ENCODE measurements at places on chromosomes 5 and 9.

DNA sequence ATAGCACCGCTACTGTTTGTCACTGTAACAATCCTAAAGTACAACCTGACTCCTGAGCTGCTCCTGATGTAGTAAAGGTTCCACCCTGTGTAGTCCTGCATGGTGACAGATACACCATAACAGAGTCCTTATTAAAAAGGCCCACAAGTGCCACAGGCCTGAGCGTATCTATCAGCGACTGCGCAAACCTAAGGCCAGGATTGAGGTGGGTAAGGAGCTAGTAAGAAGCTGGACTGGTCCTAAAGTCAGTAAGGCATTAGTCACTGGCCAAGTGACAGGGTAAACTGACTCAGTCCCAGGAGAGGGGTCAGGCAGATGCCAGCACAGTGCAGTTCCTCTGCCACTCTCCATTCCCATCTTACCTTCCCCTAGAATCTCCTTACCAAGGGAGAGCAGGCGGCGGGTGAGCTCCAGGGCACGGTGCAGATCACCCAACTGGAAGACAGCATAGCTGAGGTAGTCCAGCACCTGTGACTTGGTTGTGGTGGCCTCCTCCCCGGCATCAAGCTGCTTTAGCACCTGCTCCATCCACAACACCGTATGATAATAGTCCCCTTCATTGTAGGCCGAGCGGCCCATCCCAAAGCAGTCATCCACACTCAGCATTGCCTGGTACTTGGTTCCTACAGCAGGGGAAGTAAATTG is 17.6 kb downstream of the P4HA2 start:
- no peak for DNase-seq

DNA sequence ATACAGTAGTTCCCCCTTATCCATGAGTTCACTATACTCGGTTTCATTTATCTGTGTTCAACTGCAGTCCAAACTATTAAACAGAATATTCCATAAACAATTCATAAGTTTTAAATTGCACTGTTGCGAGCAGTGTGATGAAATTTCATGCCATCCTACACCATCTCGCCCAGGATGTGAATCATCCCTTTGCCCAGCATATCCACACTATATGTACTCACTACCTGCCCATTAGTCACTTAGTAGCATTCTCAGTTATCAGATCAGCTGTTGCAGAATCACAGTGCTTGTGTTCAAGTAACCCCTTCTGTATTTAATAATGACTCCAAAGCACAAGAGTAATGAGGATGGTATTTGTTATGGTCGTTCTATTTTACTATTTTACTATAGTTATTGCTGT is 51.5 kb downstream of the SHOC1 start:
- no peak for DNase-seq

- no peak for DNase-seq
These were observed 70.3 kb upstream of the SH3PXD2B start for GRCh38 chr5:172524573-172525021.

DNA sequence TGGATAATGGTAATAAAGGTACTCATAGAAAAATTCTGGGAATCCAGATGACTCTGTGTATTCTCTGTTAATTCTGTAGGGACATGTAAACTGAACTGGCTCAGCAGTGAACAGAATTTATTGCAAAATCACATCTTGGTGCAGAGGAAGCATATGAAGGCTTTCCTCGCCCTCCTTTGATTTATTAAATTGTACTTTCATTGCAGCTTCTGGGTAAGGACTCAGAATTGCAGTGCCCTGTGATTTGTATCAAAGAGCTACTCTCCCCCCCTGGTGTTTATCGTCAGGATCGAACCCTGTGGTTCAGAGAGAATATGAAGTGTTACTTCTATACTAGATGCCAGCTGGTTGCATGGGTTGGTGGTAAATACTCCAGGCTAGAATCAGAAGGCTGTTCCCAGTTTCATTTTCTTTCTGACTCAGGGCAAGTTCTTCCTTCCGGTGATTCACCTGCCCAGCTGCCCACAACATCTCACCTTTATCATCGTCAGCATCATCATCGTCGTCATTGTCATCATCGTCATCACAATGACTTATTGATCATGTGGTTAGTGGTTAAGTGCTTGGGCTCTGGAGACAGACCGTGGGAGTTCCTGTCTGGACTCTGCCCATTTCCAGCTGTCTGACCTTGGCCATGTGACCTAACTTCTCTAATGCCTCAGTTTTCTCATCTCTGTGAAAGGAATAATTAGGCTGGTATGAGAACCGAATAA is 238.8 kb downstream of the ARHGAP26 start:
- peak; percentile 91 for DNase-seq

DNA sequence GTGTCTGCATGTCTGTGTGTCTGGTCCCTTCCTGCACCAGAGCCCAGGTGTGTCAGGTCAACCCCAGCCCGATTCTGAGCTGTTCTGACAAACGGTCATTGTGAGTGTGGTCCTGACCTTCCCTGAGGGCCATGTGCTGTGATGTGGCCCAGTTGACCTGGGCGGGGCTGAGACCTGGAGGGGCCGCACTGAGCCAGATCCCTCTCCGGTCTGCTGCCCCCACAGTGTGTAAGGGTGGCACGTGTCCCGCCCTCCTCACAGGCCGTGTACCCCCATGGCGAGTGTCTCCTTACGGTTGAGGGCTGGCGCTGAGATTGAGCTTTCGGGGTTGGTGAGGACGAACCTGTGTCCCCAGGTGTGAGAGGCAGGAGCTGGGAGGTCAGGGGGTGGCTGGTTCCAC is 136.5 kb downstream of the MRPL36 start:
- DNase-seq: no peak

GRCh38 chr9:110842986-110843385 is 174.4 kb downstream of the MUSK start:
- DNase-seq: no peak

DNA sequence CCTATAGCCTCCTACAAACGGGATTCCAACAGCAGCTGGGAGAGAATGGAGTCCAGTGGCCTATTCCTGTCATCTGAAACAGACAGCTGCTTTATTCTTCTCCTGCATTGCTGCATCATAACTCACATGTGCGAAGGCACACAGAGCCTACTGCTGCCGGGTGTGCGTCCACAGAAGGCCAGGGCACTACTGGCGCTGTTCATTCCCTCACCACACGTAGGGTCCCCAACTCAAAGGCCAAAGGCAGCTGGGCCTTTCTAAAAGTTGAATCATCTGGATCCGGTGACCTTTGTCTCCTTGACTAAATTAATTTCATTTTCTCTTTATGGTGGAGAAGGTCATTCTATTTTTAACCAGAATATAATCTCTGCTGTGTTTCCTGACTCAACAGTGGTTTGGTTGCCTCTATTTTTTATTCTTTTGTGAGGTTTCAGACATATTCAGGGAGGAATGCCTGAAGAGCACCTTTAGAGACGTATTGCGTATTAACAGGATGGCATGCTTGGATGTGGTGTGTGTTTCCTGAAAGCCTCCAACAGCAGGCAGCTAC is 10.8 kb upstream of the SPATA24 start:
- DNase-seq: no peak

GRCh38 chr5:115336964-115337363 is 40.5 kb upstream of the CCDC112 start:
- DNase-seq: no peak

DNA sequence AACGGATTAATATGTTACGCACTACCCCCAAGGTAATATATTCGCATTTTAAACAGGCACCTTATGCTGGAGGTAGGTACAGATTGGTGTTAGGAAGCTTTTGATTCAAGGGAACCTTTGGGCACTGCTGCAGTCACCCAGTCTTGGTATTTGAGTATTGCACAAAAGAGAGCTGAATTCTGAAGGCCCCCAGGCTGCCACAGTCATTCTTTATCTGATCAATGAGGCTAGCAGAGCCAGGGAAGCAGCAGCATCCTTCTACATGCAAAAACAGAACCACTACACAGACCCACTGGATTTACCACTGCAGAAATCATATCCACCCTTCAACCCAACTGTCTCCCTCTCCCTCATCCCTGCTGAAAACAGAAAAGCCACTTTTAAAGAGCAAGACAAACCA is 121.2 kb upstream of the GRIN3A start:
- DNase-seq: no peak

Data from CD4-positive, alpha-beta T cell treated with Interleukin-10 for 1 hour (primary cell).